Sigmoid colon (tissue), 7 donors: ENCODE measurements at places on chromosomes 7 and 10. TPM values are rescaled to one million over a fixed set of nuclear protein-coding genes. Genes with fewer than 3 reads are reported as not detected.

WIPF3 gene
- total RNA-seq, result 0.66 TPM

FAM25G gene
- not detected for total RNA-seq

GRCh38 chr7:53811555-53812079, 730.6 kb upstream of the VSTM2A start:
- no peak overlapping the region for H3K27ac ChIP-seq
- H3K4me3 ChIP-seq, result no peak overlapping the region
- no peaks in the 10 kb centered on the region for H3K36me3 ChIP-seq
- DNase-seq, result no peak
- H3K27me3 ChIP-seq, result no peaks in the 10 kb centered on the region
- no peaks in the 10 kb centered on the region for H3K4me1 ChIP-seq

DNA sequence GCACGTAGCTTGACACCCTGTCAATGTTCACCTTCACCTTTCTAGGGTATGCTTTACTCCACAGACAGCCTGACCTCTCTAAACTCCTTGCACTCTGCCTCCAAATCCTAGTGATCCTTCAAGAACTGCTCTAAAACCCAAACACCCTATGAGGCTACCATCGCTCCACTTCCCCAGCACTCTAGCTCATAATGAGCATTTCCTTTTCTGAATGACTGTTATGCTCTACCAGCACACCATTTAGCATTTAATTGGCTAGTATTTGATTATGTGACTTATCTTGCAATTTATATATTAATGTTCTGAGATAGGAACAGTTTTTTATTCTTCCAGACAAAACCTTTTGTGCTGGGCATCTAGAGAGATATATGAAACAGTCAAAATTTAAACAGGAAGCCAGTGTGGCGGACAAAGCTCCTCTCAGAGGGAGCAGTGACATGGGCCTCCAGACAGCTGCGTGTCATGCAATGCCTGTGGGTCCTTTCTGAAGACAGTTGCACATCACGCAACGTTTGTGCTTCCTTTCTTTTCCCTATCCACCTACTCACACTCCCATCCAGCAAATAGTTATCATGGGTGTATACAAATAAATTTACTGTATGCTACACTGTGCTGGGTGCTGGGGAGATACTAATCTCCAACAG, 86.3 kb downstream of the ALOX5 start:
- no peak overlapping the region for H3K27ac ChIP-seq
- H3K4me1 ChIP-seq, result no peaks in the 10 kb centered on the region
- DNase-seq, result no peak

DNA sequence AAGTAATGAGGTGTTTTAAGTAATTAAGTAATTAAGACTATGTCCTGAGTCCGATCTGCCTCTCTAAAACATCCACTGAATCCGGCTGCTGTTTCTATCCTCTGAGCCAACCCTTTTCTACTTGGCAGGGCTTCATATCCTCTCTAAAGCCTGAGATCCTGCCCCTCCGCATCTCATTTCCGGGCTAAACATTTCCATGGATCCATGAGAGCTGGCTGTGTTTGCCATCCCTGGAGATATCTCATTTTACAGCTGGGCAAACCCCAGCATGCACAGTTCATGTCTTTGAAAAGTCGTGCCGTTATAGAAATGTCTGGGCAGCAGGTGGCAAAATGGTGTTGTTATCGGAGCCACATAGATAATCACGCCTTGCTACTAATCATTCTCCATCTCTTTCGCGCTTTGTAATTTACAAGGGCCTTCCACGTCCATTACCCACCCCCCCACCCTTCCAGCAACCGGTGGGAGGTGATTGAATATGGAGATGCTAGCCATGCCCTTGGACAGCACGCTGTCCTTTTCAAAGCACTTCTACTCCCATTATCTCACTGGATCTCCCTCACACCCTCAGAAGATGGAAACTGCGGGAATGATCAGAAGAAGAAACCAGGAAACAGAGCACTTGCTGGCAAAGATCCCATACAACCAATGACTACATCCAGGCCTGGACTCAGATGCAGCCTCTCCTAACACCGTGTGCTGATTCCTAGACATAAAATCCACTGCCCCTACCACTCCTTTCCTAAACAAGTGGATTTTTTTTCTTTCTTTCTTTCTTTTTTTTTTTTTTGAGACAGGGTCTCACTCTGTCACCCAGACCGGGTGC, 1189.2 kb downstream of the TYW1 start:
- no peak overlapping the region for H3K27ac ChIP-seq
- no peak overlapping the region for H3K4me3 ChIP-seq
- no peaks in the 10 kb centered on the region for H3K27me3 ChIP-seq
- H3K4me1 ChIP-seq, result no peaks in the 10 kb centered on the region
- H3K36me3 ChIP-seq, result no peaks in the 10 kb centered on the region

GRCh38 chr7:5387711-5388245, 35.9 kb downstream of the TNRC18 start:
- H3K4me3 ChIP-seq, result no peak overlapping the region
- no peaks in the 10 kb centered on the region for H3K27me3 ChIP-seq
- no peak for DNase-seq
- peaks cover 42% of the 10 kb centered on the region for H3K36me3 ChIP-seq

GRCh38 chr7:129354428-129355157, 79.6 kb upstream of the STRIP2 start:
- no peaks in the 10 kb centered on the region for H3K27me3 ChIP-seq
- no peak for DNase-seq
- no peak overlapping the region for H3K27ac ChIP-seq
